Fibroblast of lung (primary cell): ENCODE measurements at places on chromosomes 2 and 18.

DNA sequence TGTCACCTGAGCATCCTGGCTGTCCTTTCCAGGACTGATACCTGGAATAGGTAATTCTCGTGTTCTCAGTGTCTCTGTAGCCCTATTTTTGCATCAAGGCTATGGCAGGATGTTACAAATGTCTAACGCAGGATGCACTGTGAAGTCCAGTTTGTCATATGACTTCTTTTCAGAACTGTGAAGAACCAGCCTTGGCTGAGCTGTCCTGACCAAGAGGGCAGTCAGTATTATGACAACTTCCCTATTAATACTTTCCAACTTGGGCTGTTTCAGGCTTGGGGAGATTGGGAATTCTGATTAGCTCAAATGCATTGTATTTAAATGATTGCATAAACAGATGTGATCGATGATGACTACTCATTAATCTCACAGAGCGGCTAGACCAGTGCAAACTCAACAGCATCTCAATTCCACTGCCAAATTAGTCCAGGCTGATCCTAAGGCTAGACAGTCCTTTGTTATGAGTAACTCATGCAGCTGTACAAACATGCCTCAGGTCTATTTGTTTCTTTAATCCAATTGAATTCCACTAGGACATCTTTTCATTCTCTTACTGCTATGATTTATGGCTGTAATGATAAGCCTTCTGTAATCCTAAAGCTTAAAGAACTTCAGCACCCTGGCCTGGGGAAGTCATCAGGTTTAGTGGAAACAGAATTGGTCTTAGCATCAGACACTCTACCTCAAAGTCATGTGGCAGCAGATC lies 331.6 kb downstream of the KCNS3 start:
- no peaks in the 10 kb centered on the region for H3K27me3 ChIP-seq
- H3K27ac ChIP-seq = no peak overlapping the region
- peak; percentile 99 for DNase-seq
- no peaks in the 10 kb centered on the region for H3K4me1 ChIP-seq
- H3K4me3 ChIP-seq = no peak overlapping the region

DNA sequence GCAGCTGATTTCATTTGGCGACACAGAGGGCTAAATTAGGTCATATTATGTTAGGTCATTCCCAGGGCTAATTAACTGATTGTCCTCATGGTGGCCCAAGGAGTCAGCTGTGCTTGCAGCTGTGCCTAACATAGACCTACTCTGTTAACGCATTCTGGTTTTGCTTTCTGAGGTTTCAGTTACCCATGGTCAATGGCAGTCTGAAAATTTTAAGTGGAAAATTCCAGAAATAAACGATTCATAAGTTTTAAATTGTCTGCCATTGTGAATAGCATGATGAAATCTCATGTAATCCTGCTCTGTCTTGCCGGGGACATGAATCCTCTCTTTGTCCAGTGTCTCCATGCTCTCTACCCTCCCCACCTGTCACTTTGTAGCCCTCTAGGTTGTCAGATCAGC lies 168.7 kb downstream of the KCNS3 start:
- peaks cover 3% of the 10 kb centered on the region for H3K4me1 ChIP-seq
- no peak overlapping the region for H3K4me3 ChIP-seq
- DNase-seq = peak; percentile 29
- H3K36me3 ChIP-seq = no peaks in the 10 kb centered on the region
- H3K27me3 ChIP-seq = no peaks in the 10 kb centered on the region
- no peak overlapping the region for H3K27ac ChIP-seq

GRCh38 chr2:218607436-218608115 lies at the start of gene PLCD4:
TSS of gene PLCD4 (plus strand) at chr2:218607899. CDS start at chr2:218615740, 7,841 bp downstream.
- H3K4me3 ChIP-seq = peak within 1 kb of the TSS; percentile 61
- H3K4me1 ChIP-seq = peaks cover 9% of the 10 kb centered on the region
- no peaks in the 10 kb centered on the region for H3K27me3 ChIP-seq
- peak; percentile 83 for DNase-seq

DNA sequence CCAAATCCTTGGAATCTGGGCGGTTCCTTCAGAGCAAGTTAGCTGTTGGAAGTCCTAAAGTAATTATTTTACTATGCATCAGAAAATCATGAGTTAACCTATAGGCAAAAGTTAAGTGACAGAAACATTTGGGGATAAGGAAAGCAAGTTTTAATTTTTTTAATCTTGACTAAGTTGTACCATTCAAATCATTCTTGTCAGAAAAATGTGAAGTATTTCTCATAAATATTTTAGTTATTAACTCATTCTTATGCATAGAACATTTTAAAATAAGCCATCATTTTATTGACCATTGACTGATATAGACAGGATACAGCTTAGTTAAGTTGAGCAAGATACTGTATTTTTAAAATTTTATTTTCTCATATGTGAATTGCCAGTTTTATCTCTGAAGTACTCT lies 98.2 kb upstream of the FOSL2 start:
- no peak overlapping the region for H3K4me3 ChIP-seq
- H3K27ac ChIP-seq = no peak overlapping the region
- no peaks in the 10 kb centered on the region for H3K36me3 ChIP-seq
- DNase-seq = peak; percentile 5

DNA sequence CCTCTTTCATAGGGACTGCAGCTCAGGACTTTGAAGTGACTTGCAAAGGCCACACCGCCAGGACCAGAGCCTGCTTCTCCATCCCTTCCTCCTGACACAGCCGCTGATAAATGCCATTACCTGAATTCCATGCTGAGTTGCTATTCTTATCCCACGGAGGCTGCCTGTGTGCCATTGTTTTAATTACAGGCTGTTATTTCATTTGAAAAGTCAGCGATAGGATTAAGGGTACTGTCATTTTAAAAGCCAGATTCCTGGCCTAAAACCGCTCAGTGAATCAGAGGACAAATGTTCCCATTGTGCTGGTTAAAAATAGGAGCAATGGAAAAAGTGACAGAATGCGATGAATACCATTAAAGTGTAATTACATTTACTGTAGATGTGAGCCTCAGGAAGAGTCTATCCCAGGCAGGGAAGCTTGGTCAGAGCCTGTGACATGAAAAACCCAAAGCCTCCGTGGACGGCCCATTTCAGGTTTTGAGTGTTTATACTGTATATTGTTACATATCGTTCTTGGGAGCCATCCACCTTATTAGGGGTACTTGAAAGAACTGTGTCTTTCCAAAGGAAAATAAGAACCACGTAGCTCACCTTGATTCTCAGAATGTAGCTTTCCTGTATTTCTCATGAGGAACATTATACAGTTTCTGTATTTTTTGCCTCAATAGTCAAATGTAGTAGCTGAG lies 41.3 kb downstream of the PDCL3 start:
- no peak overlapping the region for H3K4me3 ChIP-seq
- H3K36me3 ChIP-seq = no peaks in the 10 kb centered on the region
- peak; percentile 76 for DNase-seq
- no peaks in the 10 kb centered on the region for H3K27me3 ChIP-seq
- no peaks in the 10 kb centered on the region for H3K4me1 ChIP-seq

DNA sequence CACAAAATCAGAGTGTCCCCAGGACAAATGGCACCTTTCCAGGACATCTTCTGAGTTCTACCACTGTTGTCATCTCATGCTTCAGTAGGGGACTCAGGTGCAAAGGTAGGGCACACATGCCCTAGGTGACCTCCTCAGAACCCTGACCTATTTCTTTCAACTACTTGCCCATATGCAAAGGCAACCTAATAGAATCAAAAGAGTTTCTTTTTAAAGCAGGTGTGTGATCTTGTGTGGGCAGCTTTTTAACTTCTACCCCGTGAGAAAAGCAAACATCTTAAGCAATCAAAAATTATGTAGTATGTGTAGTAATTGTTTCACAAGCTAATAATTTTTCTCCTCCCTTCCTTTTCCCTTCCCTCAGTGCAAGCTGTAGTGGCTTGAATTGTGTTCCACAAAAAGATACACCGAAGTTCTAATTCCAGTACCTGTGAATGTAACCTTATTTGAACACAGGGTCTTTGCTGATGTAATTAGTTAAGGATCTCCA lies 333.1 kb downstream of the RND3 start:
- H3K4me1 ChIP-seq = peaks cover 5% of the 10 kb centered on the region
- H3K36me3 ChIP-seq = no peaks in the 10 kb centered on the region
- no peaks in the 10 kb centered on the region for H3K27me3 ChIP-seq
- no peak overlapping the region for H3K27ac ChIP-seq
- DNase-seq = no peak

DNA sequence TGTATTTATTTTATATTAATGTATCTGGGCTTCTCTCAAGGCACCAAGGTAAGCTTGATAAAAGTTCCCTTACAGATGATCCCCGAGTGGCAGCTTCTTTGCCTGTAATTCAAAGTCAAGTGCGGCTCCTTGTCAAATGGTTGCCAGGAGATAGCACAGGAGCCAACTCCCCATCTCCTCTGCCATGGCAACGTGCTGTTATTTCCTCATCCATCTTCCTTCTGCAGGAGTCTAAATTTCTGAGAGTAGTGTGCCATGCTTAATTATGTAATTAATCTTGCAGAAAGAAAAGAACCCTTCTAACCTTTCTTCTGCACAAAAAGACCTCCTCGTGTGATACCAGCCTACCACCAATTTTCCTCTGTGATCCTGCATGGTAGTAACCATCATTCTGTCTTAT lies 46.2 kb upstream of the ACMSD start:
- no peak for DNase-seq
- H3K4me3 ChIP-seq = no peak overlapping the region
- no peaks in the 10 kb centered on the region for H3K36me3 ChIP-seq
- H3K4me1 ChIP-seq = no peaks in the 10 kb centered on the region
- H3K27me3 ChIP-seq = peaks cover 4% of the 10 kb centered on the region
- H3K27ac ChIP-seq = no peak overlapping the region

DNA sequence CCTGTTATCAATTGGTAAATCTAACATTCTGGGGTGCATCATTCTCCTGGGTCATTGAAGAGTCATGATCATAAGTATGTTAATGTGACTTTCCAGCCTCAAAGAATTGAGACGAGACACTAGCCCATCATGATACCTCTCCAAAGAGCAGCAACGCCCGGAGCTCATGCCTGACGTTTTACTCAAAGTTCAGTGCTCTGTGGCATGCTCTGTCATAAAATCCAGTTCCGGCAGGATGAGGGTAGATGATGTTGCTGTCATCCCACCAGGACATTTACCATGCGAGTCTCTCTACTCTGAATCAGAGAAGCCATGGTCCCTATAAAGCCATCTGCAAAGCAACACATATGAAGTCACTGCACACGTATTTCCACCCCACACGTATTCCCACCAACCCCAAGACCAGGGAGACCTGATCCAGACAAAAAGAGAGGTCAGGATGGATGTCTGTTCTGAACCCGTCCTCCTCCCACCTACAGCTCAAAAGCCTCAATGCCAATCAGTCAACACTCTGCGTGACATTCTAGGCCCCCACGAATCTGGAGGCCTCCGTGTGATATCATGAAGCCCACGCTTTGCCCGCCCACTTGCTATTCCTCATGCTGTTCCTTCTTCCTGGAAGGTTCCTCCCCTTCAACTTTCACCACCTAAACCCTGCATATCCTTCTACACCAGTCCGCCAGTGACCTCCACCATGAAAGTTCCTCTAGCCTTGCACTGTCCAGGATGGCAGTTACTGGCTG lies 85.8 kb downstream of the DNMT3A start:
- no peaks in the 10 kb centered on the region for H3K27me3 ChIP-seq
- no peaks in the 10 kb centered on the region for H3K36me3 ChIP-seq
- H3K27ac ChIP-seq = no peak overlapping the region
- no peak overlapping the region for H3K4me3 ChIP-seq
- no peak for DNase-seq

- no peaks in the 10 kb centered on the region for H3K4me1 ChIP-seq
- DNase-seq = no peak
- H3K36me3 ChIP-seq = no peaks in the 10 kb centered on the region
- no peak overlapping the region for H3K27ac ChIP-seq
- no peak overlapping the region for H3K4me3 ChIP-seq
- no peaks in the 10 kb centered on the region for H3K27me3 ChIP-seq
Measured at GRCh38 chr2:226611196-226611943, 188.2 kb downstream of the IRS1 start.

- H3K4me3 ChIP-seq = no peak overlapping the region
- H3K4me1 ChIP-seq = peaks cover 2% of the 10 kb centered on the region
- H3K27ac ChIP-seq = no peak overlapping the region
- H3K27me3 ChIP-seq = no peaks in the 10 kb centered on the region
- H3K36me3 ChIP-seq = no peaks in the 10 kb centered on the region
Measured at GRCh38 chr18:56999823-57000222, 147.1 kb upstream of the BOD1L2 start.

DNA sequence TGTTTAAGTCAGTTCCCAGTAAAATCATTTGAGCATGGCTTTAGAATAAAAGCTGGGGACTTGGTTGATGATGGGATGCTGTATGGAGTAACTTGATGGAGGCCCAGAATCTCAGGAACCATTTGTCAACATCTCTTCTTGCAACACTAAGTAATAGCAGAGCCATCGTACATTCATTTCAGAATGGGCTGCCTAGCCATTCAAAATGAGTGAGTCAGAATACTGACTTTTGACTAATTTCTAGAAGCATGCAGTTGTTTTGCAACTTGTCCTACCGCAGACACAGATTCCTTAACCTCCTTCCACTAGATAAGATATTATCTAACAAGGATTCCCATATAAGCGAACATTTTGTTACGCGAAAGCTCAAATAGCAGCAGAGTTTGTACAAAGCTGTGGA lies 229.5 kb downstream of the CNTNAP5 start:
- no peaks in the 10 kb centered on the region for H3K27me3 ChIP-seq
- no peaks in the 10 kb centered on the region for H3K36me3 ChIP-seq
- H3K27ac ChIP-seq = no peak overlapping the region
- no peak overlapping the region for H3K4me3 ChIP-seq
- peak; percentile 65 for DNase-seq

- no peaks in the 10 kb centered on the region for H3K27me3 ChIP-seq
- H3K36me3 ChIP-seq = no peaks in the 10 kb centered on the region
- no peak overlapping the region for H3K27ac ChIP-seq
- no peak overlapping the region for H3K4me3 ChIP-seq
Measured at GRCh38 chr2:152781175-152781574, 62.8 kb downstream of the ARL6IP6 start.

DNA sequence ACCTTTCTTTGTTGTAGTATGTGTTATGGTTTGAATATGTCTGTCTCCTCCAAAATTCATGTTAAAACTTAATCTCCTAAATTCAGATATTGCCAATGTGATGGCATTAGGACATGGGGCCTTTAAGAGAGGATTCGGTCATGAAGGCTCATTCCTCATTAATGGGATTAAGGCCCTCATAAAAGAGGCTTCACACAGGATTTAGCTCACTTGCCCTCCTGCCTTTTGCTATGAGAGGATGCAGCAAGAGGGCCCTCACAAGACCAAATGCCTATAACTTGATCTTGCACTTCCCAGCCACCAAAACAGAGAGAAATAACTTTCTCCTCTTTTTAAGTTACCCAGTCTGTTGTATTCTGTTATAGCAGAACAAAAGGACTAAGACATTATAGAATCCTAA lies 19.7 kb downstream of the ZBTB14 start:
- H3K4me3 ChIP-seq = no peak overlapping the region
- H3K4me1 ChIP-seq = no peaks in the 10 kb centered on the region
- H3K27ac ChIP-seq = no peak overlapping the region
- H3K36me3 ChIP-seq = no peaks in the 10 kb centered on the region
- no peaks in the 10 kb centered on the region for H3K27me3 ChIP-seq

DNA sequence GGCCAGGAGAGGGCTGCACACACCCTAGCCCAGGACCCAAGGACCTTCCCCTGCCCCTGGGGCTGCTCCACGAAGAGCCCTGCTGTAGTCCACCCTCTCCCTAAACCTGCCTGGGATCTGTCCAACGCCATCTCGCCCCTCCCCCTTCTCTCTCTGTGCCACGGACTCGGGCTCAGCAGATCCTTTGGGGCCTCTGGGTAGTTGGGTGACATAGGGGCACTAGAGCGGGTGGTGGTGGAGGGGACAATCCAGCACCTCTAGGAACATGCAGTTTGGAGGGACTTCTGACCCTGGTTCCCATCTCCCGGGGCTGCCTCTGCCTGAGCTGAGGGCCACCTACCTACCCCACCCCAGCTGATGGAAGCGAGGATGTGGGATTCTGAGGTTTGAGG lies 7.3 kb upstream of the CRYBA2 start:
- H3K4me1 ChIP-seq = no peaks in the 10 kb centered on the region
- no peak for DNase-seq
- peaks cover 65% of the 10 kb centered on the region for H3K27me3 ChIP-seq

- DNase-seq = no peak
- peaks cover 9% of the 10 kb centered on the region for H3K4me1 ChIP-seq
- H3K4me3 ChIP-seq = peak overlapping the region; percentile 94
Measured at GRCh38 chr2:231197706-231198290, 633 bp upstream of the ARMC9 start.
